GM18507 (cell line): ENCODE measurements at places on chromosomes 7 and 10.

DNA sequence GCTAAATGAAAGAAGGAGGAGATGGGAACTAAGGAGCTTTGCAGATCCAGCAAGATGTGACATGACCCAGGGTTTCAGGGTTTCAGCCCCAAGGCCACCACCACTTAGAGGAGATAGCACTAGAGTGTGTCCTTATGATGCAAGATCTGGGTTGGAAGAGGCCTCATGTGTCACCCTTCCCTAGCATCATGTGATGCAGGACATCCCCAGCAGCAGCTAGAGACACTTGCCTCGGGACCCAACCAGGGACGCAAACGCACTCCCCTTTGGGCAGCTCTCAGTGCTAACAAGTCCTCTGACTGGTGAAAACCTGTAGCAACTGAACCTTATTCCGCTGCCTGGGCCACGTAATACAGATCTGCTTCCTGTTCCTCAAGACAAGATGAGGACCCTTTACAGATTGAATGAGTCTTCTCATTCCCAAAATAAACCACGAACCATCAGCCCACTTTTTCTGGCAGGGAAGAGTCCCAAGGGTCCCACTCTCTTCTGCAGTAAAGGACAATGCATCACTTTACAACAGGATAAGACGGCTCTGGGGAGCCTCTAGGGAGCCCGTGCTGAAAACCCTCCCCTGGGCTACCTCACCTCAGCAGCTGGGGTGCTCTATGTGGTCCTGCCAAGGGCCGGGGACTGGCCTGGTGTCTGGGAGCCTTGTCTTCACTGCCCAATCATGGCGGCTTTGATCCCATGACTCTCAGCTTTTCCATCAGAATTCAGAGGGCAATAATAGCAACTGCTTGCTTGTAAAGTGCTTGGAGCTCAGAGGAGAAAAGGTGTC lies 44.8 kb upstream of the GDF10 start:
- no peak for DNase-seq

DNA sequence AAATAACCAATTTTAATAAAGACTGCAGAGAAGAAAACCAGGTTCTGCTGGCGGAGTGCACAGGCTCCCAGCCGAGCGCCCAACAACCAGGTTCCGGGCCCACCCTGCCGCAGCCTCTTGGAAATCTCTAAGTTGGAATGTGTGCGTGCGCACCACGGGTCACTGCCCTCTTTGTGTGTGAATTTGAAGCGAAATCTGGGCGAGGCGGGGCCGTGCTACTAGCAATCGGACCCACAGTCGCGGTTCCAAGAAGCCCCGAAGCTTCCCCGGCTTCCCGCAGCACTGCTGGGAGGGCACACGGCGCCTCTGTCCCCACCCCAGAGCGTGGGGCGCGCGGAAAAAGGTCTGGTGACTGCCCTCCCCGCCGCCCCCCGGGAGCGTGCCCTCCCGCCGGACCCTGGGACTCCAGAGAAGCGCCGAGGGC lies 666 bp upstream of the MAP3K8 start:
- no peak for DNase-seq

DNA sequence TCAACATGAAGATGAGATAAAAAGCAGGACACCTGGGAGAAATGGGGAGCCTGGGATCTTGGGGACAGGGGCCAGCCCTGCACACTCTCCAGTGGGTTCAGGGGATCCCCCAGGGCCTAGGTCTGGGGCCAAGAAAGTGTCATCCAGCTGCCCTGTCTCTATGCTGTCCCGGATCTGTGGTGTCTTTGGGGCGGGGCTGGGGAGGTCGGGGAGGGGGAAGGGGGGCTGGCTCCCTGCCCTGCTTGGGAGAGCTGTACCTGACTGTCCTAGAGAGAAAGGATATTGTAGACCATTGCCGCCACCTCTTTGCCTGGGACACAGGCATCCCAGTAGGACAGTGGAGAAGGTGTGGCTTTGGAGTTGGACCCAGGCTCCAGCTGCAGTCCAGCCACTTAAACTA lies 7.0 kb upstream of the SPACDR start:
- DNase-seq, result no peak

DNA sequence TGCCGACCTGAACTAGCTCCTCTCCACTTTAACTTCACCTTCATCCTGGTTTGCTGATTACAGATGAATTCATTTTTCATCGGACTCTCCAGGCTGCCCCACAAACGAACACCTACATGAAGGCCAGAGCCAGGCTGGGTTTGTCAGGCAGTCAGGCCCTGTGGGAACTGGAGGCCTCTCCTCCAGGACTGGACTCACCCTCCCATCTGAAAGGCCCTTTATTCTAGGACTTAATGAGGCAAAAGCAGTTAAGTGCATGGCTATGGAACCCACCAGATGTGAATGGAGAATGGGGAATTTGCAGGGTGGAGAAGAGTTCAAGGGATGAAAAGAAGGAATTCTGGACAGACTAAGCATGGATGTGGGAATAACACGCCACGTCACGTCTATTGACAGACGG lies 170.8 kb downstream of the ARHGAP12 start:
- DNase-seq, result no peak

- DNase-seq, result no peak
These were observed 148.0 kb downstream of the ZNF33B start for GRCh38 chr10:42490368-42490767.

DNA sequence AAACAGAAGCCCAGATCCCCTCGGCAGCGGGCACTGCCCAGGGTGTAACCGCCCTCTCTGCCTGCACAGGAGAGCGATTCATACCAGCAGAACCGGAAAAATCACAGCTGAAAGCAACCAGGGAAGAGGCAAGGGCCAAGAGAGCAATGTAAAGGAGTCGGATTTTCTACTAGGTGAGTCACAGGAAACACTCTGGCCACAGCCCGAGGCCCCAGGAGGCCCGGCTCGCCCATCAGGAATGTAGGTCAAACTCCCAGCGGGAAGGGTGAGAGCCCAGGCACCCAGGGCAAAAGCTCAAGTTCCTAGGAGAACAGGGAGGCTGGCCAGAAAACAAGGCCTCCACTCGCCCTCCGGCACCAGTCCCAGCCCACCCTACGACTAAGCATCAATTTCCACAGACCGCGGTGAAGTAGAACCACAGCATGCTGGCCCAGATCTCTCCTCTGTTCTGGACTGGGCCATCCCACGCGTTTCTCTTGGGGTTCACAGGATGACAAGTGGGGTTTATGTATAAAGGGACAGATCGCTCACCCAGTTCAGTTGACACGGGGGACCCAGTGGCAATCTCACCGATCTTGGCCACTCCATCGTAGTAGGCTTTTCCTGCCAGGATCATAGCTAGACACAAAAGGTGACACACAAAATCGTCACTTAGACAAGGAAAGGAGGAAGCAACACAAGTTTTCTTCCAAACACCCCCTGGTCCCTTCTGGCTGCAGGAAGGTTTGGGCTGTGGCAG lies 46.2 kb downstream of the BAIAP2L1 start:
- no peak for DNase-seq

DNA sequence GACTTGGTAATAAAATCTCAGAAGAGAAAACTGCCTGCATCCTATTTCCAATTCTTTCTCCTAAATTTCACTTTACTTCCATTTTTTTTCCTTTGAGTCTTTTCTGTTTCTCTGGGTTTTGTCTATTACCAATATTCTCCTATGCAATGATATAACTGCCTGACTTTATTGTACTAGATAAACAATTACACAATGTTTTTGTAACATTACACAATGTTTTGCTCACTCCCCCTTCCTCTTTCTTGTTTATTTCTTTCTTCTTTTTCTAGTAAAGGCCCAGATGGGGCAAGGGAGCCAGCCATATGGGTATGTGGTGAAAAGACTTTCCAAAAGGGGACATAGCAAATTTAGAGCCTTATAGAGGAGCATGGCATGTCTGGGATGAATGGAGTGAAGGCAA lies 278.7 kb upstream of the PHYHIPL start:
- DNase-seq, result no peak

DNA sequence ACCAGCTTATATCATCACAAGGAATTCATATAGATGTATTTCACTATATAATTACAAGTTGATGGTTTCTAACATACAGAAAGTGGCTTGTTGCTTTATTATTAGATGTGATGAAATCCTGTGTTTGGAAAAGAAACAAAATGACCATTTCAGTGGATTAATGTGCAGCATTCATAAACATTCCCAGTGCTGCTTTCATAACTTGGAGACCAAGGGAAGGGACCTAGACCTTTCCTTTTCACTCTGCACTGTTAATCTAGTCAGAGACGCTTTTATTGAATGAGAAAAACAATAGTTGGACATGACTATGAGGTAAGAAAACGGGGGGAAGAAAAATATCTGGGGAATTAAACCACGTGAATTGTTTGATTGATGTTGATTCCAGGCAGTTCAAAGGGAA lies 160.0 kb downstream of the HDAC9 start:
- no peak for DNase-seq

- DNase-seq, result peak; percentile 38
These were observed 64.0 kb downstream of the CSGALNACT2 start for GRCh38 chr10:43202224-43202656.

DNA sequence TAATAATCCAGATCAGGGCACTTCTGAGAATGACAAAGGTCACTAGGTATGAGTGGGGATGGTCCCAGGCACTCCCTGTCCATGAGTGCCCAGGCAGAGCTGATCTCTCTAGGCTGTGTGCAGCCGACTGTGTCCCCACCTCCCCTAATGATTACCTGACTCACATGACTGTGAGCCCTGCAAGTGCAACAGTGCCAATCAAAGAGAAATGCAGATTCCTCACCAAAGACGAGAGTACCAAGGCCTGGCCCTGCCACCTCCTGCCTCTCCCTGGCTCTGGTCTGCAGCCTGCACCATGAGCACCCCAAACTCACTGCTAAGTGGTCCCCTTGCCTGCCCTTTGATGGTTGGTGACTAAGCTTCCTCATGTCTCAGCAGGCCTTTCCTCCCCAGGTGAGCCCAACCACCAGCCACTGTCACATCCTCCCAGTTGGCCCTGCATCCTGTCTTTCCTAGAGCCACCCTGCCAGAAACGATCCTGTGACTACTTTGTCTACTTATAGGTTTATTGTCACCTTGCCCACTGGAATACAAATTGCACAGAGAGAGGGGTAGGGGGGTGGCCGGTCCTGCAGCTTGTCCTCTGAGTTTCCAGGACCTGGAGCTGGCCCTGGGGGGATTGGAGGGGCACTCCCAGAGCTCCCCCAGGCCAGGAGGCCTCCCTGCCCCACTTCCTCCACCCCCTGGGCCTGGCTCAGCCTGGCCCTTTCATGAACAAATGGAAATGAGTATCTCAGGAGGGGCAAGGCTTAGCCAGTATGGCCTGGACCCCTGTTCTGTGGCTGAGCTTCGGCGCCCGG lies 22.4 kb upstream of the GDF10 start:
- no peak for DNase-seq

- DNase-seq, result no peak
These were observed 27.8 kb downstream of the RHEB start for GRCh38 chr7:151491859-151492258.

DNA sequence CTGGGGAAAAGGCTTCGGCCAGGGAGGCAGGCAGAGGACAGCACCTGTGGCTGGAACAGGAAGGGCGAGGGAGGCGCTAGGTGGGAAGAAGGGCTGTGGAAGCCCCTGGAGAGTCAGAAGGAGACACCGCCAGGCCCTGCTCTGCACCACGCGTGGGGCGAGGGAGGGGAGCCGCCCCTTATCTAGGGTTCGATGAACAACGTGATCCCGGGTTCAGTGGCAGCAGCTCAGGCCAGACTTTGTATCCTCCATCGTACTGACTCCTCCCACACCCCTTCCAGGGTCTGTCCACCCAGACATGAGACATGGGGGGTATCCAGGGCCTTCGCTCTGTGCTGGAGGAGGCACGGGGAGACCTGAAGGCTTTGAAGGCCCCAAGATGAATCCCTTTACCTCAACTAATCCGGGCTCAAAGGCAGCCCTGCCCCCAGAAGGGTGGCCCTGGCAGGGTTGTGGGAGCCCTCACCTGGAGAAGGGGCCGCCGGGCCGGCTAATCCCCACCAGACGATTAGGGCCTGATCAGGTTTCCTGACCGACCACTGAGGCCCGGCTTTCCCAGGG lies 110.8 kb downstream of the PDGFA start:
- DNase-seq, result no peak

GRCh38 chr7:52656098-52656497 lies 379.3 kb upstream of the POM121L12 start:
- DNase-seq, result no peak

DNA sequence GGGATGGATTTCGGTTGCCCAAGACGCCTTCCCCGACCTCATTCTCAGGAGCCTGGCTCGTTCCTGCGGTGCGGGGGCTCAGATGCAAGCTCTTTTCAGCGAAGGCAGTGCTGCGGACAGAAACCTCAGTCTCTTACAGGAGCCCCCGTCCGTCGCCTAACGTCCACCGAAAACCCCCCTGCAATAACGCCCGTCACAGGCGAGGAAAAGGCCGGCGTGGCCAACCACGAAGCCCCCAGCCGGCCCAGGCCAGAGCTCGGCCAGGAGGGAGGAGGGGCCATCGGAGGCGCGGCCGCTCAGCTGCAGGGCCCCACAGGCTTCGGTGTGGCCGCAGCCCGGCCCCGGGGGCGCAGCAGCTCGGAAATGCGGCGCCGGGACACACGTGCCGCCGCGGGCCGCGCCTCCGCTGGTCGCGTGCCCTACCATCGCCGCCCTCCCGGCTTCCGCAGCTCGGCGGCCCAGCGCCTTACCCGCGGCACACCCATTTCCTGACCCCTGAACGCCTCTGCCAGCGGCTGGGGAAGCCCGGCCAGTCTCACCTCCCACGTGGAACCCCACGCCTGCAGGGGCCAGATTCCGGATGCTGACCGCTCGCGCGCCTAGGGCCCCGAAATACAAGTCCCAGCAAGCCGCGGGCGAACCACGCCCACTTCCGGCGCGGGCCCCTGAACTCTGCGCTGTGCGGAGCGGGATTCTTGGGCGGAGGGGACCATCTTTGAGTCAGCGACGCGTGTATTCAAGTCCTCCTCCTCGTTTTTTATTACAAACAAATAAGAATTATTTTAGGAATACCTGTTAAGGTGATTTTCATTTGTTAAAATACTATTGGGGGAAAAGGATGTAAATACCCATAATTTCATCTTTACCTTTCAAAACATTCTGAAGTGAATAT lies at the start of gene ZNF239:
Gene ZNF239, minus strand, starts transcription at position 616 of the 892 bp plus-strand sequence. CDS start 16,537 bp downstream, outside the sequence.
- DNase-seq, result peak; percentile 44

DNA sequence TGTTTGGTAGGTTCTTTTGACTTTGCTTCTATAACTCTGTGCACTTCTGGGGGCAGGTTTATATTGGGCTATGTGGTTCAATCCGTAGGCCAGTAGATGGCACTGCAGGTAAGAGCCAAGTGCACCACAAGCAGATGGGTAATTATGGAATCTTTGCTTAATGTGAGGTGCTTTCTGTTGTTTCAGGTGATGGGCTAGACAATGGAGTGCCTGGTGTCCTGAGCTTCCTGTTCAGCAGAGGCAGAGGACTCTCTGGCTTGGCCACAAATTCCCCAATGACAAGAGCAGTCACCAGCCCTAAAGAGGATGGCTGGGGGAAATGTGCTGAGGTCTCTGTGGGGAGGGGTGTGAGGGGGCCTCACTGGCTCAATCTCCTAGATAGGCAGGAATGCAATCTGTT lies 455.0 kb downstream of the CCSER2 start:
- no peak for DNase-seq

- DNase-seq, result no peak
These were observed 79.6 kb downstream of the TRIL start for GRCh38 chr7:28878481-28878880.

GRCh38 chr7:1290026-1290678 lies 57.5 kb downstream of the UNCX start:
- no peak for DNase-seq
